ENCODE measurements at places on chromosomes 12 and 14.

DNA sequence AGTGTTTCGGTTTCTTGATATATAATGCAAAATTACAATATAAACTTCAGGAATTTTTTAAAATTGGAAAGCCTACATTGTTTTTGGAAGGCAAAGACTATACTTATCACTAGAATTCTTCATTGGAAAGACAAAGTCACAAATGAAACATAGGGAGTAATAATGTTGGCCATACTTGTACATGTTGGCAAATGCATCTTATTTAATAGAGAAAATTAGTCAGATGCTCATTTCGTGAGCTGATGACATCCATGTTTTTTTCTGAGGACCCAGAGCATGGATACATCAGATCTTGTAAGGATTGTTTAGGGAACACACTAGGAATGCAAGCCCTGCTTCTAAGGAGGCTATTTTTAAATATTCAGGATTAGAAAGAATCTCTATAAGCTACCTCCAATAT lies 4.6 kb upstream of the SLC15A5 start:
- DNase-seq = no peak

GRCh38 chr12:44331269-44331668 lies 495.4 kb downstream of the TMEM117 start:
- no peak for DNase-seq

DNA sequence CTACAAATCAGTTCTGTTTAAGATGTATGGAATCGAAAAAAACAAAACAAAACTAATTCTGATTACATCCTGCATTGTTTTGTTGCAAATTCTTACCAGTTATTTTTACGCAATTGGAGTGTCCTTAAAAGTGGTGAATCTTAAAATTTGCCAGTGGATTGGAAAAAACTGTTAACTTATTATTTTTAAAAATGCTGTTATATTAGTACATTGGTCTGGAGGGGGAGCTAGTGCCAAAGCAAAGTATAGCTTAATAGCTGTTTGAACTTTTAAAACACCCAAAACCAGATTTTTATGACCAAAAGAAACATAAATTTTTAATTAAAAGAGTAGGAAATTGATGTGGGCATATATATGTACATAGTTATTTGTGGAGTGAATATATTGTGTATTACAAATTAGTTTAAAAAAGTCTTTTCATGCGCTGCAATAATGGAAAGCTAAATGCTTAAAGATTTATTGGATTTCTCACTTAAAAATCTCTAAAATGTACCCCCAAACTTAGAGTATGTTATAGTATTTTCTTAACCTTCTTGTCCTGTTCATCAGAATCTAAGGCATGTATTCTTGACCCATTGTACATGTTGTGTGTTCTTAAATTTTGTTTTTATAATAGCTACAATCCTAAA lies 2.5 kb downstream of the FUT8 start:
- DNase-seq = peak; percentile 47

- no peak for DNase-seq
Measured at GRCh38 chr12:57159311-57159710, 11.9 kb upstream of the LRP1-AS start.

GRCh38 chr14:104979758-104980610 lies 1.8 kb upstream of the AHNAK2 start:
- no peak for DNase-seq

GRCh38 chr14:23483236-23483854 lies 13.8 kb downstream of the NGDN start:
- no peak for DNase-seq

GRCh38 chr12:27615331-27615891 lies 80.8 kb upstream of the REP15 start:
- DNase-seq = no peak

GRCh38 chr12:119669744-119670472 lies 2.0 kb downstream of the PRKAB1 start:
- no peak for DNase-seq

DNA sequence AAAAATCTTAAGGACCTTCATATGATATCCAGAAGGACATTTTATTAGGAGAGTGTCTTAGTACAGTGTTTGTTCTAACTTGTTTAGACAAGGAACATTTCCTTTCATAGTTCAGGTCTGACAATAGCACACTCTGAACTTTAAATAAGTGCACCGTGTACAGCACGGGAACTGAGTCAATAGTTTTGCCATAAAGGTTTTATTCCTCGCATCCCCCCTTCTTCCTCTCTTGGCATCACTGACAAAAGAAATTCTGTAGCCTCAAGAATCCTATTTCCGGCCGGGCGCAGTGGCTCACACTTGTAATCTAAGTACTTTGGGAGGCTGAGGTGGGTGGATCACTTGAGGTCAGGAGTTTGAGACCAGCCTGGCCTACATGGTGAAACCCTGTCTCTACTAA lies 58.3 kb downstream of the TMCC3 start:
- no peak for DNase-seq

GRCh38 chr14:27242874-27243273 lies 645.0 kb upstream of the NOVA1 start:
- no peak for DNase-seq

- DNase-seq = no peak
Measured at GRCh38 chr12:115456946-115457689, 773.1 kb upstream of the TBX3 start.

DNA sequence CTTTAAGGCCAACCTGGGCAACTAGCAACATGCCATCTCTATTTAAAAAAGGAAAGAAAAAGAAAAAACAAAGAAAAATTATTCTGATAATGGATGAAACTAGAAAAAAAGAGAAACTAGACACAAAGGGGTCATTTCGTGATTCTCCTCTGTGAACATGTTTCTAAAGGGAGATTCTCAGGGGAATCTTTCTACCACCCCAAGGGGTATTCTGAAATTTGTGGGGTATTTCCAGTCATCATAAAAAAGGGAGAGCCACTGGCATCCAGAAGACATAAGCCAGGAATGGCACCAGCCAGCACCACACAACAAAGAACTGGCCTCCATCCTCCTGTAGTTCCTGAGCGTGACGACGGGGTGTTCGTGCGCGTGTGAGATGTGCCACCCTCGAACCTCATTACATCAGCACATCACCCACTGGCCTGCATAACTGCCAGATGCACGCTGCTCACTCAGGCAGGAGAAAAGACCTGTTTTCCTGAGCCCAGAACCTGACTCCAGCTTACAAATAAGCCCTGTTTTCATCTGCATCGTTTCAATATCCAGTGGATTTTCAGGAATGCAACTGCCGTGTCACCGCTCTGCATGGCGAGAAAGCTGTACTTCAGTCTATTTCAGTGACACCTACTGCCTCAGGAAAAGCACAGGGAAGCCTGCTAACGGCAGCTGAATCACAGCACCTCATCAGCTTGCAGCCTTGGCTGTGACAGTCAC lies 23.9 kb downstream of the STX2 start:
- no peak for DNase-seq

DNA sequence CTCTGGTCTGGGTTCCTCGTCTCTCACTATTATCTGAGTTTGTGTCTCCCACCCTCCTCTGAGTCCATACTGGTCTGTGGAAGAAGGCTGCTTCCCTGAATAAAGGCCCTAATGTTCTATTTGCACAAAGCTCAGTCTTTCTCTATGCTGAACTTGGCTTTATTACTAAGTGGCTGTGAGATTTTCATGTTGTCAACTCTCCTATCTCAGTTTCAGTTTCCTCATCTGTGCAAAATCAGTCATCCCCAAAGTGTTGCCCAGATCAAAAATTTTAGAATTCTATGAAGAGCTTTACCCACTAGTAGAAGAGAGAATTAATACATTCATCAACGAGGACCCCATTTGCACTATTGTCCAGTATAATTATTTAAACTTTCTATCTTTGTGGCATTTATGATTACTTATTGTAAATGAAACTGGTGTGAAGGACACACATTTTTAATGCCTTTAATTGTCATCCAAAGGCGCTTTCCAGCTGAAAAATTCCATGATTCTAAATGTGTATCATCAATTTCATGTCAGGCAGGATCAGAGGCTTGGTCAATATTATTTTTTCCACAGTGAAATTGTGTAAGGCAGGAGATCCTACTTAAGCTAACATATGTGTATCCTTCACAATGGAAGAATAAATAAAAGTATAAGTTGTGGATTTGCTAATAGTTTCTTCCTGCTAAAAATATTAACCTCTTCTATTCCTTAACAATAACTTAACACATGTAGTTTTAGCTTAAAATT lies 79.1 kb upstream of the EEA1 start:
- DNase-seq = no peak

DNA sequence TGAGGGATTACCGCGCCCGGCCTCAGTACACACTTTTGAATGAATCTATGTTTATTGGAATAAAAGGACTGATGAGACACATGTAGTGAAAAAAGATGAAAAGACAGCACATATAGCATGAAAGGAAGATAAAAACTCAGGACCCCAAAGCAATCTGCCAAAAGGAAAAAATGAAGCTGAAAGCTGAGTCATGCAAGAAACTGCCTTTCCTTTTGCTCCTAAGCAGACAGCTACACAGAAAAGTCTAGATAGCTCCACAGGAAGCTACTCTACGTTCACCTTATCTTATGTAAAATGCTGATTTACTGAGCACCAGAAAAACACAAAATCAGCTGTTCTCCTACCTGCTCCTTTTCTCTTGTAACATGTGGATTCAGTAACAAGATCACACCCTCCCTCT lies 128.4 kb downstream of the NTF3 start:
- DNase-seq = no peak

- peak; percentile 71 for DNase-seq
Measured at GRCh38 chr14:91338379-91338778, 79.2 kb downstream of the CCDC88C start.

- no peak for DNase-seq
Measured at GRCh38 chr14:97290065-97290464, 492.9 kb downstream of the VRK1 start.

DNA sequence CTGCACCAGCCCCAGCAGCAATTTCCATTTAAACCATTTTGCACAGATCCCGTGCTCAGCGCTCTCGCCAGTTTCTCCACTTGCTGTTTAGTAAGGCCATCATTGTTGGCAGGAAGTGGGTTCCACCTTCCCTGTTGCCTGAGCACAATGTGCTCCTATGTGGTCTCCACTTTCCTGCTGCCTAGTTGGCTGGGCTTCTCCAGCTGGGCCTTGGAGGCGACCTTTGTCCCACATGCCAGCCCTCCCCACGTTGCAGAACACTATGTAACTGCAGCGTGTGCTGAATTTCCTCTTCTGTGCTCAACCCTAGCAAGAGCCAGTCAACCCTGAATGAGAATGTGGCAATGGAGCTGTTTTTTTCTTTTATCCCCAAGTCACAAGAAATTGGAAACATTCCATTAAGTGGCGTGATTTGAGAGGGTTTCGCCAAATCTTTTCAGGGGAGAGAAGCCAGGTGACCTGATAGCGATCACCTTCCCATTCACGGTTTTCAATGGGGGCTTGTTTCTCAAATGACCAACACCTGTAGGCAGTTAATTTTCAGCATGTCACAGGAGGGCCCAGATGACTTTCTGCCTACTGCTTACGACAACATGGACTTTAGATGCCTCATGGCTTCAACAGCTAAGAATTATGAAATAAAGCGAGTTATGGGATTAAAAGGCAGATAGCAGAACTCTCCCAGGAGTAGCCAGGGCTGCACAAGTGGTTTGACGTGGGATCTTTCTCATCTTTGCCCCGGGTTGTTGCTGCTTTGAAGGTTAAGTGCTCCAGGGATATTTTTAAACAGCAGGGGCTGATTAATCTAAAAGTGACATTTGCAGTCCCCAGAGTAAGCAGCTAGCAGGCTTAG lies at the start of gene ACACB:
TSS of gene ACACB (plus strand) at position 830 of the 853 bp plus-strand sequence. CDS start 22,819 bp downstream, outside the sequence.
- peak; percentile 70 for DNase-seq

GRCh38 chr14:56322531-56322930 lies 204.3 kb downstream of the PELI2 start:
- DNase-seq = no peak

DNA sequence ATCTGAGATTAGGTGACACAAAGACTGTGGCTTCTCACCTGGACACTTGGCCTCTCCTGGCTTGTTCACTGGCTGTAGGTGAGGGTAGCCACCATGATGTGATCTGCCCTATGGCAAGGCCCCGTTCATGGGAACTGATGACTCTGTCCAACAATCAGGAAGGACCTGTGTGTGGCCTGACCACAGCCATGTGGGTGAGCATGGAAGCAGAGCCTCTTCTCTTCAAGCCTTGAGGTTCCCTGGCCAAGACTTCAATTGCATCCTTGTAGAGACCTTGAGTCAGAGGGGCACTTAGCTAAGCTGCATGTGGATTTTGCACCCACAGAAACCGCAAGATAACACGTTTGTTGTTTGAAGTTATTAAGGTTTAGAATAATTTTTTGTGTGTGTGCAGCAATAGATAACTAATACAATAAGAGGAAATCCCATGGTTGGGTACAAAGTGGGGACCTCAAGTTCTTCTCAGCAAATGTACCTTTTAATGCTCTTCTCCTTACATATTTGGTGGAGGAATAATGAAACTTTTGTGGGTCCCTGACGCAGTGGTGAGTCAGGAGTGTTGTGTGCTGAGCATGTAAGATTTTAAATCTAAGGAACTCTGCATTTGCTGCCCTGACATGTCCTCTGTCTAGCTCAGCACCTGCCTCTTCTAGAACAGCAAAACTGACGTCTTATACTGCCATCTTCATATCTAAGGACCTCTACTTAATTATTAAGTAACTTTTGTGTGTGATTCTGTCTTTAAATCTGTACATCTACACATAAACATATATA lies 27.5 kb upstream of the PLEKHG7 start:
- no peak for DNase-seq

DNA sequence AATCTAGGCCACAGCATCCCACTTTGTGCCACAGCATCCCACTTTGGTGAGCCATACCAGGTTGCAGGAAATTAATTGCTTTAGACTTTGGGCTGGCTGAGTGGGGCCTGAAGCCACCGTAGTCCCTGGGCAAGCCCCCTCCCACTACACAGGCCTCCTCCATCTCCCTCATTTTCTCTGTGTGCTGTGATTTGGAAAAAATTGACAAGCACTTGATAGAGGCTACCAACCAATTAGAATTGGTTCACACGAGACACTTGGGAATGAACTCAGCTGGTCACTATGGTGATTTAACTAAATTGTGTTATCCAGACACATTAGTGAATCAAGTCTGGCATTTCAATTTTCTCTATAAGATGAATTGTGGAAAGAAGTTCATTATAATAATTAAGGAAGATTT lies 481.1 kb downstream of the DIO2 start:
- DNase-seq = no peak

DNA sequence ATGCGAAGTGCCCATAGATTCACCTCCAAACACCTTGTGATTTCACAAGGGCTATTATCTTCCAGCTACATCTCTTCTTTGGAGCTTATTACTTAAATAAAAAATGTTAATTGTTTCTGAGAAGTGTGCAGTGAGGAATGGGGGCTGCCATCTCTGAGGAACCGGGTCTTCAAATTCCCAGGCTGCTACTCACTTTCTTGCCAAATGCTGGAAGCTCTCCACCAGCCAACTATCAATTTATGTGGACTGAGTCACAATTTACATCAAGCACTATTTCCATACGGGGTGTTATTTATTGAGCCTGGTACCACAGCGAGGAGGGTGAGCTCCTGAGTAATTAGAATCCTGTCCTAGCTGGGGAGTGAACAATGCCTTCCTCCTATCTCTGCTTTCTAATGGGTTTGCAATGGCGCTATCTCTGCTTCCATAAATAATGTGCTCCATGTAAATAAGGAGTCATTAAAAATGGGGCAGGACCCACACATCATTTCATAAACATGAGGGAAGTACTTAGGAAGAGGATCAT lies 898.3 kb downstream of the VRK1 start:
- no peak for DNase-seq

- DNase-seq = no peak
Measured at GRCh38 chr12:996881-997280, 5.9 kb downstream of the ERC1 start.
